ENCODE measurements at places on chromosomes 6 and 20. TPM values are rescaled to one million over a fixed set of nuclear protein-coding genes. Genes with fewer than 3 reads are reported as not detected.

DNA sequence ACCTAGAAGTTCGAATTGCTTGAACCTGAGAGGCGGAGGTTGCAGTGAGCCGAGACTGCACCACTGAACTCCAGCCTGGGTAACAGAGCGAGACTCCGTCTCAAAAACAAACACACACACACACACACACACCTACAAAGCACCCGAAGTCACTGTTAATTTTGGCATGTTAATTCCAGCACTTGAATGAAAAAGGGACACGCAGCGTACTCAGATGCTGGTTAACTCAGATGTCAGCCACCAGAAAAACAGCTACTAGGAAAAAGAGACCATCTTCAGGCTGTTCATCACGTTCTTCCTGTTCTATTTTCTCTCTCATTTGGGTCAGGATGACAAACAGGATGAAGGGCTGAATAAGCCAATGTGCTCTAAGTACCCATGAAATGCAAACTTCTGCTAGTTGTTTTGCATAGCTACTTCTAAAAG lies 46.9 kb downstream of the BLOC1S5 start:
- no peak for DNase-seq

DNA sequence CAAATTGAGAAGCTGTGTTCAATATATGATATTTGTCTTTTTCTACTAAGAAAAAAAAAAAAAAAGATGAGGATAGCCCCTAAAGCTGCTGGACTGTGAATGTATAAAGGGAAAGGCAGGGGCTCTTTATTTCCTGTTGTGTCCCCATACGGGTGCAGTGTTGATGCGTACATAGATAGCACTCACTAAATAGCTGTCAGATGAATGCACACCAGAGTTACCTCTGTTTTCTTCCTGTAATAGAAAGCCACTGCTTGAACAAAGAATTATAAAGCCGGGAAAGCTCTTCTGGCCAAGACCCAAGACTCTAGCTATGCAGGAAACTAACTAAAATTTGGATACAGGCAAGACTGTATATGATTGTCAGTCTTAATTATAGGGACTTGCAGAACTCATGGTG lies 260.0 kb downstream of the FARS2 start:
- DNase-seq = no peak

DNA sequence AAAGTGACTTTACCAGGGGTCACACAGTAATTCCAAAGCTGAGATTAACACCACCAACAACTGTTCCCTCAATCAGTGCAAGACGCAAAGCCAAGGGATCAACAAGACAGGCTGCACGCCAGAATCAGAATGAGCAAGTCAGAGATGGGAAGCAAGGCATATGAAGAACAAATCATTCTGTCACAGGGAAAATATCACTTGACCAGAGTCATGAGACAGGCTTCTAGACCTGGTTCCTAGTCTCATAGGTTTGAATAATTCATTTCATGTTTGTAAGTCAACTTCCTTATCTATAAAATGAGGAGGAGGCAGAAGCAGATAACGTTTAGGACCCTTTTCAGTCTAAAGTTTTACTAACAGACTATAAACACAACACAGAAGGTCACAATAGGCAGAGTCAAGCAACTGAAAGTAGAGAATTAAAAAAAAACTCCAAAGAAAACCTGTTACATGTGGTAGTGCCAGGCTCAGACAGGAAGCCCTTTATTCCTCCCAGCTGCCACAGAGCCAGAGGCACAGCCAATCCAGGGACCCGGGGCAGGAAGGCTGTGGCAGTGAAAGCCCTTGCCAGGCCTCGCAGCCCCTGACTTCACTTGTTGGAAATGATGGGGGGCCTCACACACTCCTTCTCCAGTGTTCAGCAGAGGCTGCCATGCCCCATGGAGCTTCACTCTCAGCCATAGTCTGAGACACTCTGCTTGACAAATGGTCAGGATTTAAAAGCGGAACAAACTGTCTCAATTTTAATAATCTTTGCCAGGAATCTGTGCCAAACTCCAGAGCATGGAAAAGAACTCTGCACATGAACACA lies 29.2 kb upstream of the DST start:
- no peak for DNase-seq

DNA sequence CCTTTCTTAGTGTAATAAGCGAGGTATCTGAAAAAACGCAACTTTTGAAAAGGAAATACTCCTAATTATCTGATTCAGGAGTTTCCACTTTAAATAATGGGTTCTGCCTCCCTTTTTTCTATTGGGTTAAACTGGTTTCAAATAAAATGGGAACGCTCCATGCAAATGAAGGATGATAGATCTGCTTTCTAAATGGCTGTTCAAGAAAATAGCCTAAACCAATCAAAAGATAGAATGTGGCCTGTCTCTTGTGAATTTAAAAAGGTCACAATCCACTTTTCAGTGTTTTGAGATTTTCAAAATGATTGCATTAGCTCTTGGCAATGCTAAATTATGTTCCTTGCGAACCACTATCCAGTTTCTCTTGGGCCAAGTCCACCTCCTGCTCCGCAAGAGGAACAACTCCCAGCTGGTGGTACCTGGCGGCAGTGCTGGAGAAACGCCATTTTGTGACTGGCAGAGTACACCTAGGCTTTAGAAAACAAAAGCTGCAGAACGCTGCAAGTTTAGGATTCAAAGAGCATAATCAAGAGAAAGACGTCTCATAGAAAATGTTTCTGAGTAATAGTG lies 56.7 kb downstream of the TRIM38 start:
- no peak for DNase-seq

OR2H1 gene
- total RNA-seq = not detected

DNA sequence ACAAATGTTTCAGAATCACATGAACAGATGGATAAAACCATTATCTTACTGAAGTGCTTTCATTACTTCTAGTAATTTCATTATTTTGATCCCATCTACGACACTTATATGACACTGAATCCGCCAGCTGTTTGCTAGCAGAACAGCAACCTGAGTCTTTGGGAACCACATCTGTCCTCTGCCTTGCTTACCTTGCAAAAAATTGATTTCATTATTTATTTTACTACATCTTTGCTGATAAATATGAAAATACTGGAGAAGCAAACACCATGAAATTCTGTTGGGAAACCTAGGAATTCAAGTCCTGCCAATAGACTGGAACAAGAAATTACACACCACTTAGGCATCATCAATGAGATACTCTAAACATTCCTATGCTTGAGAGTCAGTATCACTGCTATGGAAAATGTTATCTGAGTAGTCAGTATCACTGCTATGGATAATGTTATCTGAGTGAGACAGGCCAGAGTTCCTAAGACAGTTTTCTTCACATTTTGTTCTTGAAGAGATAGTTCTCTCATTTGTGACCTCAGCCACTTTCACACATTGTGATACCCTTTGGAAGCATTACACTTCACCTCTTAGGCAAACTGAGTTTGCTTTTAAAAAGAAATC lies 91.9 kb downstream of the PDE10A start:
- DNase-seq = no peak

CEP43 gene
- total RNA-seq = 19.5 TPM

DNA sequence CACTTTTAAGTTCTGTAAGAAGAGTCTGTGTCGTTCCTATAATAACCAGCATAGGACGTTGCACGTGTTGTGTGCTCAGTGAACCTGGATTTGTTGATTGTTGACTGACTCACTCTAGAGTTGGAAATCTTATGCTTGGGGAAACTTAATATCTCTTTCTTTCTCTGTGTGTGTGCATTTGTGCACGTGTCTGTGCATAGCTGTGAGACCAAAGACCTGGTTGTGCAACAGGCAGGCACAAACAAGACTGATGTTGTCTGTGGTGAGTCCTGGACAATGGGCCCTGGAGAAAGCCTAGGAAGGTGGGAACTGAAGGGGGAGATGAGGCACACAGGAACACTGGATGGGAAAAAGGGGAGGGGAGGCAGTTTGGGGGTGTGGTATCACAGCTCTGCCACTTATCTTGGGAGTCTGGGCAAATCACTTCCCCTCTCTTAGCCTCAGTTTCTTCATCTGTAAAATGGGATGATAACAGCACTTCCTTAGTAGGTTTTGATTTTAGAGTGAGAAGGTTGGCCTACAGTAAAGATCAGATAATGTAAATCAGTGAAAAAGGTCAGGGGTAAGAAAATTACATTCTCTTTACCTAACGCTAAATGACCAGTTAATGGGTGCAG lies 8.4 kb downstream of the CD40 start:
- no peak for DNase-seq

HLA-DPA1 gene
- 19.3 TPM for total RNA-seq

DNA sequence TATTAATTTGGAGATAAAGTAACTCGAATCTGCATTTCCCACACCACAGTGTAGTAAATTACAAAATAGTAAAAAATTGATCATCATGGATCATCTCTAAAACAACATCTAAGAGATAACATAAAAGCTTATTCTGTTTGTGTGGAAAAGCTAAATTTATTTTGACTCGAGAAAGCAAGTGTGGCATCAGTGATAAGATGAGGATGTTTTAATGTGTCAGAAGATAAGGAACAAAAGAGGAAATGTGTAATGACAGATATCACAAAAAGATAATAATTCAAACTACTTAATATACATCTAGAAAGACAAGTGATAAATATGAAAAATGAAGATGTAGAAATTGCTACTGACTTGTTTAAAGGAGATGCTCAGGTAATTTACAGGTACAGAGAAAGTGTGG lies 74.1 kb downstream of the DNAH8 start:
- DNase-seq = no peak

DNA sequence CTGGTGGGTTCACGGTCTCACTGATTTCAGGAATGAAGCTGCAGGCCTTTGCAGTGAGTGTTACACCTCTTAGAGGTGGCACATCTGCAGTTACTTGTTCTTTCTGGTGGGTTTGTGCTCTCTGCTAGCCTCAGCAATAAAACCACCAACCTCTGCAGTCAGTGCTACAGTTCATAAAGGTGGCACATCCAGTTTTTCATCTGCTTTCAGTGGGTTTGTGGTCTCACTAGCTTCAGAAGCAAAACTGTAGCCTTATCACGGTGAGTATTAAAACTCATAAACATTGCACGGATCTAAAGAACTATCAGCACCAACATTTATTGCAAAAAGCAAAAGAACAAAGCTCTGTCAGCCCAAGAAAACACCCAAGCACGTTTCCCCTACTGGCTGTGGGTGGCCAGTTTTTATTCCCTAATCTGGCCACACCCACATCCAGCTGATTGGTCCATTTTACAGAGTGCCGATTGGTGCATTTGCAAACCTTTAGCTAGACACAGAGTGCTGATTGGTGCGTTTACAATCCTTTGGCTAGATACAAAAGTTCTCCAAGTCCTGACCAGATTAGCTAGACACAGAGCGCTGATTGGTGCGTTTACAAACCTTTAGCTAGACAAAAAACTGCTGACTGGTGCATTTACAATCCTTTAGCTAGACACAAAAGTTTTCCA lies 3.4 kb upstream of the TMEM14C start:
- peak; percentile 70 for DNase-seq

UNC5CL gene
- 2.5 TPM for total RNA-seq

All from activated CD4-positive, alpha-beta memory T cell treated with anti-CD3 and anti-CD28 coated beads for 36 hours (primary cell).